CD4-positive, alpha-beta T cell (primary cell): ENCODE measurements at places on chromosomes 11 and 22. TPM values are rescaled to one million over a fixed set of nuclear protein-coding genes. Genes with fewer than 3 reads are reported as not detected.

DNA sequence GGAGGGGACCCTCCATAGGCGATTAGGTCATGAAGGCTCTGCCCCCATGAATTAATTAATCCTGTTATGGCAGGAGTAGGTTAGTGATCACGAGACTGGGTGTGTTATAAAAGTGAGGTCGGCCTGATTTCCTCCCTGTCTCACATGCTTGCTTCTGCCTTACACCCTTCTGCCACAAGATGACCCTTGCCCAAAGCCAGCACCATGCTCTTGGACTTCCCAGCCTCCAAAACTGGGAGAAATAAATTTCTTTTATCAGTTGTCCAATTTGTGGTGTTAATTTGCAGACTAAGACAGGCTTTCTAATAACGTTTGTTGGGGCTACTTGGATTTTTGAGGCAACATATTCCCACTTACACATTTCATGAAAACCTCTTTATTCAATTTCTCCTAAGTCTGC lies 23.4 kb upstream of the ALDH3B2 start:
- no peak for DNase-seq

GRCh38 chr11:76241243-76242000 lies 35.1 kb upstream of the WNT11 start:
- DNase-seq: no peak

DNA sequence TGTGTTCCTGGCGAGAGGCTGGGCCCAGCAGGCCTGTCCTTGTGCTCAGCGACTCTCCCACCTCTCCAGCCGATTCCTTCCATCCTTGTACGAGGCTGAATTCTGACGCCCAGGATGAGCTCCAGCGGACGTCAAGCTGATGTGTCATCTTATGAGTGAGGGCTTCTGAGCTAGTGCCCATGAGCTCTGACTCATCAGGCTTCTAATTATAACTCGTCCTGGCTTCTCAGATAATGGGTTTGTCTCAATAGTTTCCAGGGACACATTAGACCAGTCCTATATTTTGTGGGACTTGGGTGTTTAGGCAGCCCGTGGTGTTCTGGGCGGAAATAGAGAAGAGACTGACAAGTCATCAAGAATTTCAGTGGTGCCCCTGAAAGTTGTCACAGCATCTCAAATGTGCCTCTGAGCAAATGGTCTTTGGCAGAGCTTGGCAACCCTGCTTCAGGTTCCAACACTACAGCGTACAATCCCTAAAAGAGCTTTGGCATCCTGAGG lies 108.2 kb upstream of the CD44 start:
- no peak for DNase-seq

DNA sequence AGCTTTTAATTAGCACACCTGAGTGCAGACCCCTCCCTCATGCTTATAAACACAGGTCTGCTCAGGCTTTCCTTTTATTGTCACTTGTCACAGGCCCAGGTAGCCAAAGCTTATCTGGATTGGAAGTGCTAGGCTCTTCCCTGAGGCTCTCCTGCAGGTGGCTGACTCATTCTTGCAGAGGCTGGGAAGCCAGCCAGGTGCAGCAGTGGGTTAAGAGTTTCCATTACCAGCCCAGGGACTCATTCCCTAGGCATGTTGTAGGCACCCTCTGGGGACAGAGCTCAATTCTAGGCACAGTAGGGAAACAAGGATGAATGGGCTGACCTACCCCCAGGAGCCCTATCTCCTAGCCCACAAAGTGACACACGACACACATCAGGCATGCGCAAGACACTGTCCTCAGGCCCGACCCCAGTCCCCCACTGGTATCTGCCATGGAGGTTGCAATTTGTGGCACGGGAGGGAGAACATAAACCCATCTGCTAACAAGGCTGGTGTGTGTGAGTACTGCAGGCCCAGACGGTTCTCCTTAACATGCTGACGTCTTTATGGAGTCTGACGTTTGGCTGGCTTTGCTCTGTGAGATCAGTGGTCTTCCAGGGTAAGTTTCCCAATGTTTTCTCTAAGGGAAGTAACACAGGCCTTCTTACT lies 94.2 kb downstream of the ABTB2 start:
- DNase-seq: no peak

- DNase-seq: no peak
Measured at GRCh38 chr22:37558815-37559214, 1.5 kb upstream of the CDC42EP1 start.

DNA sequence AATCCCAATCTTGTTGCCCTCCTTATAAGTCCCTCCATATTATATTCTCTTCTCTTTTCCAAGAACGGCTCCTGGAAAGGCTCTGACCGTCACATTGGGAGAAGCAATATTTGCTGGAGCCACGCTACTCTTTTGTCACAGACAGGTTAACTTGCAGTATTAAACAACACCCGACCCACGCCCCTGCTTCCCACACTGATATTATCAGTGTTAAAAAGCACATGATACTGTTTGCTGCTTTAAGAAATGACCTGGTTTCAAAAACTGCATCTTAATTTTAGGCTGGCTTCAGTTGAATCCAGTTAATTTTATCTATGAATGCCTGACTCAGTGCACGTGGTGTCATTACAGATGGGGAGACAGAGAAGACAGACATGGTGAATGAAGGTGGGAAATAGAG lies 3.1 kb downstream of the FLI1 start:
- no peak for DNase-seq

DNA sequence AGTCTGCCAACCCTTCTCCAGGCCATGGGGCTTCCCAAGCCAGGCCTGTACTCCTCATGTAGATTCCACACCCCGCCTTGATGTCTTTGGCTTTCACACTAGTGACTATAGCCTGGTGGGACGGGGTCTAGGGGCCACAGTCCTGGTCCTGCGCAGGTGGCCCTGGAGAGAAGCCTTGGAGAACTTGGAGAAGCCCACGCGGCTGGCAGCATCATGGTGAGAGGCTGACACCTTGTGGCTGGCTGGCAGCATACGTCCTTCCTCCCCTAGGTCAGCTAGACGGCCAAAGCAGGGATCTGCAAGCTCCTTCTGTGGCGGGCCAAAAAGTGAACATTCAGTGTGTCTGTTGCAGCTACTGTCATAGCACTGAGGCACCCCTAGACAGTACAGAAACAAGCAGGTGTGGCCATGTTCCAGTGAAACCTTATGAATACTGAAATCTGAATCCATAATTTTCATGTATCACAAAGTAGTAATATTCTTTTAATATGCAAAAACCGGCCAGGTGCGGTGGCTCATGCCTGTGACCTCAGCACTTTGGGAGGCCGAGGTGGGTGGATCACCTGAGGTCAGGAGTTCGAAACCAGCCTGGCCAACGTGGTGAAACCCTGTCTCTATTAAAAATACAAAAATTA lies 42.0 kb downstream of the FAM83F start:
- peak; percentile 30 for DNase-seq

DNA sequence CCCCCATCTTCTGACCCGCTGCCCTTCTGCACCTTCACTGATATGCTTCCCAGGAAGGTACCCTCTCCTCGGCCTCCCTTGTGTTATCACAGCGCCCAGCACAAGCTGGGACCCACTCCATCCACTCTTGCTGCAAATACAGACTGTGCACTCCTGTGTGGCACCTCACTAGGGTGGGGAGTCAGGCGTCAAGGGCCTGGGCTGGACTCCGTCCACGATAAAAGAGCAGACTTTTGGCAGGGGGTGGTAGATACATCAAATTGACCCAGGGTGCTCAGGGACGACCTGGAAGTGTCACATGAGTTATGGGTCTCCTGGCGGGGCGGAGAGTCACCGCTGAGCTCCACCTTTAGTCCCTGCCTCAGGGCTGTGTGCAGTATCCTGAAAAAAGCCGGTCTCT lies 908 bp downstream of the TRPM5 start:
- DNase-seq: no peak

Gene LIF
- total RNA-seq: 0.30 TPM

Gene BTG4
- not detected for total RNA-seq

Gene GAL3ST1
- not detected for total RNA-seq
